Liver (tissue), 10 donors: ENCODE measurements at places on chromosomes 12 and 14.

- no peak for DNase-seq
These were observed 1122.4 kb upstream of the USP15 start for GRCh38 chr12:61137677-61138414.

DNA sequence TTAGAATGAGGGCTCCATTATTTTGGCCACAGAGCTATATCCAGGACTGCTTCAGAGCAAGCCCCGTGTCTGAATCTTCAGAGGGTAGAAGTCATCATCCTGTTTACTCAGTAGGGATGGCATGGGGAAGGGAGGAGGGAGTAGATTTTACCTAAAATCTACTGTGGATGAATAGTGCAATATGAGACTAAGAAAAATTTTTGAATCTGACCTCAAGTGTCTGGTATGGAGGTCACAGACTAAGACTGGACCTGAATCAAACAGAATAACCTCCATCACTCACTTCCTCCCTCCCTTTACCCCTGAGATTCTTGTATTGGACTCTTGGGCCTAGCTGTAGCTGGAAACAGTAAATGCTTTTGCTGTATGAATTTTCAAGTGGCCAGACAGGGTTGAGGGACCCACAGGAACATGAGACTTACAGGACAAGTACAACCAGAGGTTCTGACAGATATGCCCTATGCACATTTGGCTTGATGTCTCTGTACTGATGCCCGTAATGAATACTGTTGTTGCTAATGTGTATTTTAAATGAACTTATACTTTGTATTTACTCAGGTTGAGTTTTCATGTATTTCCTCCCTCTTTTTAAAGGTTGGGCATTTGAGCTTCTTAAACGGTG, 78.5 kb downstream of the CCDC91 start:
- no peak for DNase-seq

- no peak for DNase-seq
These were observed 26.5 kb upstream of the RCOR1 start for GRCh38 chr14:102565959-102566358.

- no peak for DNase-seq
These were observed 2.0 kb downstream of the FAM177A1 start for GRCh38 chr14:35047976-35048513.

- DNase-seq: no peak
These were observed 168.1 kb upstream of the NOVA1 start for GRCh38 chr14:26765768-26766520.

- DNase-seq: no peak
These were observed 8.7 kb downstream of the SAV1 start for GRCh38 chr14:50659327-50659974.

GRCh38 chr12:132275110-132275531, 54.3 kb downstream of the GALNT9 start:
- DNase-seq: no peak
